ENCODE measurements at places on chromosomes 5 and 9.
A peak's percentile ranks its signal among the peaks of the same experiment; 100 is the strongest.

DNA sequence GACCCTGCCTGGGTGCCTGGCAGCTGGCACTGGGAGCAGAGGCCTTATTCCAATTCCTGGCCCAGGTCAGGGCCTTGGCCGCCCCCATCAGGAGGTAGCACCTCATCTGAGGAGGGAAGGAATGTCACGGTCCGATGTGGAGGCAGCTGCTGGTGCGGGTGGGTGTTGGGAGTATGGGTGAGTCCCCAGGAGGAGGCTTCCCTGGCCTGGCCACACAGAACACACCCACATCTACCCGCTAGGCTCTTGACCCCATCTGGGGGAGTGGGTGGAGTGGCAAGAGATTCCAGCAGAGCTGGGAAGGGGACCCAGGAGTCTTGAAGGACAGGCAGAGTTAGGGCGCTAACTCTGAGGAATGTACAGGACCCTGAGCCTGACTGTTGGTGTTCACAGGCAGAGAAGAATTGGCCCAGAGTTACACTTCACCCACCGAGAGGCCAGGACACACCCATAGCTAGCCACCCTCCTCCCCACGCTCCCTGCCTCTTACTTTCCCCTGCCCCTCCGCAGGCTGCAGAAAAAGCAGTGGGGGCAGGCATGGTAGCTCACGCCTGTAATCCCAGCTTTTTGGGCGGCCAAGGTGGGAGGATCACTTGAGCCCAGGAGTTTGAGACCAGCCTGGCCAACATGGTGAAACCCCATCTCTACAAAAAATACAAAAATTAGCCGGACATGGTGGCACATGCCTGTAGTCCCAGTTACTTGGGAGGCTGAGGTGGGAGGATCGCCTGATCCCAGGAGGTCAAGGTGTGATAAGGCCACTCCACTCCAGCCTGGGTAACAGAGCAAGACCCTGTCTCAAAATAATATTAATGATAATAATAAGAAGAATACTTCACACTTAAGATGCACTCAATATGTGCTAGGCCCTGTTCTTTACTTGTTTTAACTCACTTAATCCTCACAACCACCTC, 6.0 kb downstream of the OLFML2A start:
- no peak for DNase-seq

- no peak for DNase-seq
Measured at GRCh38 chr9:9612270-9612669, 1000.5 kb downstream of the PTPRD start.

DNA sequence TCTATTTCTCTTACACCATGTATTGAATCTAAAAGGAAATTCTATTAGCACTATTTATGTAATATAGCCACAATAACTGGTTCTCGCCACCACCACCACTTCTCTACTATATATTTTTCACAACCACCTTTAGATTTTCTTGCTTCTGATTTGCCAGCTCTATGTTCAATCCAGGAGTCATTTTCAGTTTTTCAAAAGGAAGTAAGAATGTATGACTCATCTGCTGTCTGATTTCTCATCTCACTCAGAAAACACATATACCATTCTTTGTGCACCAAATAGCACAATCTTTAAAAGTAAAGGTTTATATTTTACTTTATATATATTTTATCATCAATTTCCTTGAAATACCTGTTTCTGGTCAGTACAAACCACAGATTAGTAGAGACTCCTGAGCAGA, 1127.5 kb downstream of the TAF11L14 start:
- peak; percentile 64 for DNase-seq

GRCh38 chr9:19286634-19287188, 56.2 kb downstream of the DENND4C start:
- DNase-seq: peak; percentile 67

DNA sequence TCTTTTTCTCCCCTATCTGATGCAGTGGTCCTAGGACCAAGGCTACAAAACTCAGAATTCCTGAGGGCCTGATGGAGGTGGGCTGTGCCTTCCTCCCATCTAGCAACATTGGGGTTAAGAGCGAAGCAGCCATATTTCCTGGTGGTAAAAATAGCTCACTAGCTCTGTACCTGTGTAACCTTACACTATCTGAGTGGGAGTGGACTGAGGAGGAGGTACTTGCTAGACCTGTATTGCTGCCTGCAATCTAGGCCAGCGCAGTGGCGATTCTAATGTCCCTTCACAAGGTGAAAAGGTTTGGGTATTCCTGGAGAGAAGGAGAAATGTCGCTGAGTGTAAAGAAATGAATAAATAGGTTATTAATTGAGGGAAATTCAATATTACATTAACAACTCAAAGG, 80.2 kb upstream of the LIFR start:
- peak; percentile 49 for DNase-seq

DNA sequence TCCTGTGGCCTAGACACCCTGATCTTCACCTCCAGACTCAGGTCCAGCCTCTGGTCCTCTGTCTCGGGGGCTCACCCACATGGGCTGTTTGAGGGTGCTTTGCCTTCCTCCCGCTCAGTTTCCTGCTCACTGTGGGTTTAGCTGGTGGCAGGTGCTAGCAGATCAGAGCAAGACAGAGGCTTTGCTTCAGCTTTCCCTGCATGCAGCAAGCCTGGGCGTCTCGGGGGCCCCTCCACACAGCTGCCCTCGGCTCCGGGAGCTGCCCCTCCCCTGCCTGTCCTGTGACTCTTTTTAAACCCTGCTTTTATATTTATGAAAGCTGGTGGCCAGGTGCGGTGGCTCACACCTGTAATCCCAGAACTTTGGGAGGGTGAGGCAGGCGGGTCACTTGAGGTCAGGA, 14.6 kb downstream of the MRPL36 start:
- DNase-seq: no peak
